Naive thymus-derived CD8-positive, alpha-beta T cell (primary cell): ENCODE measurements at places on chromosomes 3 and 15.
A peak's percentile ranks its signal among the peaks of the same experiment; 100 is the strongest.

GRCh38 chr3:51500632-51501131, 867 bp upstream of the DCAF1 start:
- peak; percentile 22 for DNase-seq

- no peak for DNase-seq
These were observed 38.9 kb downstream of the NR2F2 start for GRCh38 chr15:96369351-96369750.

- DNase-seq = no peak
These were observed 1.9 kb downstream of the LAMP3 start for GRCh38 chr3:183160616-183161015.

DNA sequence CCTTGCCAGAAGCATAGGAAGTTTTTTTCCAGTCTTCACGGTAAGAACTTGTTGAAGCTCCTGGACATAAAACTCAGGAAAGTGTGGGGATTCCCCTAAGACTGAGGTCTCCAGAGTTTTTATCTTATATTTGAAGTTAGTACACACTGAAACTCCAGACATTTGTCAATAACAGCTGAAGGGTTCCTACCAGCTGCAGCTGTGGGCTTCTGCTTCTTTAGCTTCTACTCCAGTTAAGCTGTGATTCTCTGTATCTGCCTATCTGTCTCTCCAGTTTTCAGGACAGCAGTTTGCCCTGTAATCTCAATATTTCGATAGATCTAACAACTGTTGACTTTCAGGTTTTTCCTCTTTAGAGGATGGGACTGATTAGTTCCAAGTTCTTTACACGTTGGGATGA, 966.0 kb upstream of the SEMA6D start:
- no peak for DNase-seq

DNA sequence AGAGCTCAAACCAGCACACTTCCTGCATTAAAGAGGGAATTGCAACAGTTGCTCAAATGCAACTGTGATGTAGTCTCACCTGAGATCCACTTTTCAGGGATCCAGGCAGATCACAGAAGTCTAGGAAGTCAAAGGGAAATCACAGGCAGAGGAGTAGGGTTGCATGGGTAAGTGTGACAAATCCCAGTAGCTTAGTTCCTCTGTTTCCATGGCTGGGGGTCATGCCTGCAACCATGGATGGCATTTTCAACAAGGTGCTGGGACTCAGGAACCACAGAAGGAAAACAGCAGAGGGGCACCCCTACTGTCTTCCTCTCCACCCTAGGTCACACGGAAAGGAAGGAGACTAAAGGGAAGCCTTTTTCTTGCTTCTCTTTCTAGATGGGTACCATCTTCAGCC, 36.5 kb upstream of the ARNT2 start:
- no peak for DNase-seq

DNA sequence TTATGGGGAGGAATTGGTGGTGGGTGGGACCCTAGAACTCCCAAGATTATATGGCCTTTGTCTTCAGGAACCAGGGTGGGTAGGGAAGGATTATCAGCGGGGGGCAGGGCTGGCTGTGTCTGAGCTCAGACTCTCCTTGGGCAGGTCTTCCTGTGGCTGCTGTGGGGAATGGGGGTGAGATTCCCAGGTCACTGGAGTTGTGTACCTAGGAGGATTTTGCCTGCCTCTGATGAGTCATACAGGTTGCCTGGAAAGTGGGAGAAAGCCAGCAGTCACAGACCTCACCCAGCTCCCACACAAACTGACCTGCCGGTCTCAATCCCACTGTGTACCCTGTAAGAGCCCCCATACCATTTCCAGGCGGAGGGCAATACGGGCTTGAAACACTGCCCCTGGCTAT, 209.9 kb upstream of the CNTN3 start:
- DNase-seq = no peak

DNA sequence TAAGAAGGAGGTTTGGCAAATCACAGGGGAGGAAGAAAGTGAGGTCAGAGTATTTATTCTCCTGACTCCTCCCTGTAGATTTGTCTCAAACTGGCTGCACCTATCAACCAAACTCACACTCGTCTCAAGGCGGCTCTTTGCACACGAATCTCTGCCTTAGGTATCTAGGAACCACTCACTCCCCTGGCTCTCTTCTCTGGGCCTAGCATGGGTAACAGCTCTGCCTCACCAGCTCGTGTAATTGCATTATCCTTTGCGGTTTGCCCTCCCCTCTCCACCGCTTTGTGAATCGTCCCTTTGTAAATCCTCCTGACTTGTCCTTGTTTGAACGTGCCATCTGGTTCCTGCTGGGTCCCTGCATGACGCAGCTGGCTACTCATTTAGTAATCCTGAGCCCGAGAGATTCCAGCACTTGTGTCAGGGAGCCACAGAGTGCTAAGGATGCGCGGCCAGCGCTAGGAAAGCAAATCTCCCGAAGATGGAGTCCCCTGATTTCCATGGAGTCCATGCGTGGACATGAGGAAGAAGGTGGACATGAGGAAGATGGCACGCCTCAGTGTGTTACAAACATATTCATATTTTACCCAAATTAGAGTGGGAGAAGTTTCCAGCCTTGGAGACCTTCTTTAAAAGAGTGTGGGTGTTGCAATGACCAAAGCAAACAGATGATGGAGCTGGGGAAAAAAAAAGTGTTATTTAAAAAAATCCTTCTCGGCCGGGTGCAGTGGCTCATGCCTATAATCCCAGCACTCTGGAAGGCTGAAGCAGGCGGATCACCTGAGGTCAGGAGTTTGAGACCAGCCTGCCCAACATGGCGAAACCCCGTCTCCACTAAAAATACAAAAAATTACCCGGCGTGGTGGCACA, 26.7 kb downstream of the NRROS start:
- DNase-seq = no peak

GRCh38 chr15:74723754-74724334, 1.5 kb downstream of the CYP1A1 start:
- DNase-seq = no peak

DNA sequence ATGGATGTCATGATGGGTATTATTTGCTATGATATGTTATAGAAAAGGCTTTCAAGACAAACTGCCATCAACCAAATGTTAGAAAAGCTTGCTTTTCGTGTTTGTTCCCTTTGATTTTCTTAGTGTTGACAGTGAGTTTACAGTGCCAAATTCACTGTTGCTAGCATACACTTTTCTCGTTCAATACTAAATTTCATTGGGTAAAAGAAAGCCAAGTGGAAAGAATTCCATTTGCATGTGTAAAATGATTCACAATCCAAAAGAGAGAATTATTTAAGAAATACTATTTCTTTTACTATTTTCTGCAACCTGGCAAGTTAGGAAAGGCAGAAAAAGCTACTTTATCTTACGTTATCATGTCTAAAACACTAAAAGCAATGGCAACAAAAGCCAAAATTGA, 301.4 kb downstream of the OTOL1 start:
- no peak for DNase-seq

- DNase-seq = no peak
These were observed 71.2 kb downstream of the ITGA11 start for GRCh38 chr15:68360721-68361120.

GRCh38 chr15:31108836-31109235, 7.3 kb upstream of the TRPM1 start:
- DNase-seq = no peak

- no peak for DNase-seq
These were observed 1.9 kb upstream of the DISP2 start for GRCh38 chr15:40355976-40356585.

DNA sequence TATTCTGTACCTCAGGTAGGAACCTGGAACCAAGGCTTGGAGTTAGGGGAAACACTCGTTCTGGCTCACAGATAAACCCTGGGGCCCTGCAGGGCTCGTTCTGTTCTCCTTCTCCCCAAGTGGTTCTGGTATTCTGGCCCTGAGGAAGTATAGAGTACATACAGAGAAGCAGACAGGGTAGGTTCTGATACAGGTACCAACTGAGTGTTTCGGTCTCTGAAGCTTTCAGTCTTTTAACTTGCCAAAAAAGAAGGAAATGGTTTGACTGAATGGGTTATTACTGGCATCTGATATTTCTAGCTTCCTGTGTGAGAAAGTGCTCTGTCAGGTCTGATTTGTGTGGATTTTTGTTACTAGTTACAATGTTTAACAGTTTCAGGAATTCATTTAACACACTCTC, 67.3 kb downstream of the UBE2E2 start:
- DNase-seq = no peak

DNA sequence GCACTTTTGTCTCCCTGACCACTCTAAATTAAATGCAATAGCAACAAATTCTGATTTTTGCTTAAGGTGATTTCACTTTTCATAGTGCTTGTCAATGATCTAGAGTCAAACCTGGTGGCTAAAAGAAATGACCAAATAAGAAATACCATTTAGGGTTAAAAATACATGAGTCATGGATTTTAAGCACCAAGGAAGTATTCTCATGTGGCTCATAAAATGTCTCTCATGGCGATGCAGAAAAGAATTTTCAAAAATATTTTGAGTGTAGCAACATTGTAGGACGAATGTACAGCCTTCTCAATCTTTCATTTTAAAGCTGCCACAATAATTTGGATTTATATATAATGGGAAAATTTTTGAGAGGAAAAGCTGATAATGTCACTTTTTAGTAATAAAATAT, 193.6 kb downstream of the EPHA3 start:
- no peak for DNase-seq

DNA sequence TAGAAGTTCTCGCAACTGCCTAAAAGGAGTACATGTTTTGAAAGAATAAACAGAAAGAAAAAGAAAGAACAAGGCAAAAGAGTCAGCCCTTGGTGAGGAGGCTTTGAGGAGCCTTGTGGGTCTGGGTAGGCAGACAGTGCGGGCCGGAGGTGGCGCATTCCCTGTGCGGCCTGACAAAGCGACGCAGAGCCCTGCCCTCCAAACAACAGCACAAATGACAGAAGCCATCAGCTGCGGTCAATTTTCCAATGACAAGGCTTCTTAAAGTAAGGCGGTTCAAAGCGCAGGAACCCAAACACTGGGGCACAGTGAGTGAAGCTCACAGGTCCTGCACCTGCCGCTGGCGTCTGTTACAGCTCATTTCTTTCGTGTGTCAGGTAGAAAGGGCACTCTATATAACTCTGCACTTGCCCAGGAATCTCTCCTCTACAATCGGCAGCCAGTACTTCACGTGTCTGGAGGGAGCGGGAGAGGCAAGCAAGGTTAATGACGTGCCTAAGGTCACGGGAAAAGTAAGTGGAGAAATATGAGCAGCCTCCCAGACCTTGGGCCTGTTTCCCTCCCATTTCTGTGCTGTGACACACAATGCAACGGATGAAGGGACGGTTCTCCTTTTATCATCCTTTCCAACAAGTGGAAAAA, 178.1 kb downstream of the OPA1 start:
- DNase-seq = no peak

DNA sequence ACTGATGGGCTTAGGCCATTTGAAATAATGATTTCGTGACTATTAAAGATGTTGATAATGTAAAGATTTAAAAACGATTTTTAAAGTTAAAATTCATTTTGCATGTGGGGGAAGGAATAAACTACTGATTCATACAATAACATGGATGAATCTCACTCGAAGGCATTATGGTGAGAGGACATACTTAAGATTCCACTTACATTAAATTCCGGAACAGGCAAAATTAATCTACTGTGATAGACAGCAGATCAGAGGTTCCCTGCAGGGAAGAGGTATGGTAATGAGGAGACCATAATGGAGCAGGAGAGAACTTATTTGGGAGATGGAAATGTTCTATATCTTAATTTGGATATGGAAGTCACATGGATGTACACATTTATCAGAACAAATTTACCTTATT, 28.4 kb upstream of the RAB6B start:
- no peak for DNase-seq

DNA sequence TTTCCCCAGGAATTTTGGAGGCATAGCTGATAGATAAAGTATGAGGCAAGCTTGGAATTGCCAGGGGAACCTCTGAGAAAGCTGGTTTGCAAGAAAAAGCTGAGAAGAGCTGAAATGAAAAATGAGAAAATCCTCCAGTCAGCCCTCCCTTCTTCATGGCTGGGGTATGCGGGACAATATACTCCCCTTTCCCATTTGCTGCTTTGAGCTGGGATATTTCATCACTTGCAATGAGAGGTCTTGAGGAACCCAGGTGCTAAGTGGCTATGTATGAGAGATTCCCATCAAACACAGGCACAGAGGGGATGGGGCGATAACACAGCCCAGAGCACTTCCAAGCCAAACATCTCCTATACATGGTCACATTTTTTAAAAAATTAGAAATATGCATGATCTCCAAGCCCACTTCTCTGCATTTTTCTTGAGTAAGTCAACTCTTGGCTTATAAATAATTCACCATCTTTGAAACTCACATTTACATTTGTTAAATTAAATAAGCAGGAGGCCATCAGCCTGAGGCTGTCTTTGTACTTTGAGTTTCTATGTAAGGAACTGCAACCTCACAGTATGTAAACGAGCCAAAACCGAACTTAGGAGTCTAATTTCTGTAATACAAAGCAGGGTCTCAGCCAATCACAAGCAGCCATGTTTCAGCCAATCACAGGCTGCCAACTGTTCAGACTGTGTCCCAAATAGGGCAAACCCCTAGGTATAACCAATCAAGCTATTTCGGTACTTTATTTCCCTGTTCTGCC, 983.6 kb upstream of the NR2F2 start:
- no peak for DNase-seq

DNA sequence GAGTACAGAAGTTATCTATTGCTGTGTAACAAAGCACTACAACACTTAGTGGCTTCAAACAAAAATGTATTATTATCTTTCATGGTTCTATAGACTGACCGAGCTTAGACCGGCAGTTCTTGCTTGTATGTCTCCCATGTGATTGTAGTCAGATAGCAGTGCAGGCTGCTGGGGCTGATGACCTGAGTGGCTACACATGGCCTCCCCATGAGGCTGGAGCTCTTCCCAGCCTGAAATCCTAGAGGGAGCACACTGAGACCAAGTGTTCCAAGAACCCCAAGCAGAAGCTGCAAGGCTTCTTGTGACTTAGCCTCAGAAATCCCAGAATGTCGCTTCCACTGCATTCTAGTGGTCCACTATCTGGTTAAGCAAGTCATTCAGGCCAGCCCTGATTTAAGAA, 141.2 kb upstream of the TLE3 start:
- DNase-seq = no peak

DNA sequence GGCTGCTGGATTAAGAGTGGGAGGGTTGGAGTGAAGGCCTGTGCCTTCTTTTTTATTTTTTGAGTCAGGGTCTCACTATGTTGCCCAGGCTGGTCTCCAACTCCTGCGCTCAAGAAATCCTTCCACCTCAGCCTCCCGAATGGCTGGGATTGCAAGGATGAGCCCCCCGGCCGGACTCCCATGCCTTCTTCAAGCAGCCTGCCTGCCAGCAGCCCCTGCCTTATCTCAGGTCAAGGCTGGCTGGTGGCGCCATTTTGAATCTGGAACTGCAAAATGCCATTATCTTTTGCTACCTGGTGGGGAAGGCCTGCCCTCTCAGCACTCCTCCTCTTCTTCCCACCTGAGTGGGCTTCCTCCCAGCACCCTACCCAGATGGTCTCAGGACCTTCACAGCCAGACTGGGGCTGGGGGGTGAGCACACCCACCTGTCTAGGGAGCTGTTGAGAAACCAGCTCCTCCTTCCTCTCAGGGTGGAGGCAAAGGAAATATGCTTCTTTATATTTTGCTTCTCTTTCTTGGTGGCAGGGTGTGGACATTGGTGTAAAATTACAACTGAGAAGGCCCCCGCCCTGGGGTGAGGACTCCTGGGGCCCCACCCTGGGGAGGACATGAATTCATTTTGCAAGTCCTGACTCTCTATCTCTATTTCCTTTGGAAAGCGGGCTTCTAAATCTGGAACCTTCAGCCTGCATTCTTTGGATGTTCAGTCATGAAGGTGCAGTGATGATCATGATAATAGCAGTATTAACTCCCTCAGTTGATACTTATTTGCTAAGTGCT, 7.7 kb upstream of the FLNB start:
- DNase-seq = no peak
